ENCODE measurements at places on chromosomes 3 and 15.

DNA sequence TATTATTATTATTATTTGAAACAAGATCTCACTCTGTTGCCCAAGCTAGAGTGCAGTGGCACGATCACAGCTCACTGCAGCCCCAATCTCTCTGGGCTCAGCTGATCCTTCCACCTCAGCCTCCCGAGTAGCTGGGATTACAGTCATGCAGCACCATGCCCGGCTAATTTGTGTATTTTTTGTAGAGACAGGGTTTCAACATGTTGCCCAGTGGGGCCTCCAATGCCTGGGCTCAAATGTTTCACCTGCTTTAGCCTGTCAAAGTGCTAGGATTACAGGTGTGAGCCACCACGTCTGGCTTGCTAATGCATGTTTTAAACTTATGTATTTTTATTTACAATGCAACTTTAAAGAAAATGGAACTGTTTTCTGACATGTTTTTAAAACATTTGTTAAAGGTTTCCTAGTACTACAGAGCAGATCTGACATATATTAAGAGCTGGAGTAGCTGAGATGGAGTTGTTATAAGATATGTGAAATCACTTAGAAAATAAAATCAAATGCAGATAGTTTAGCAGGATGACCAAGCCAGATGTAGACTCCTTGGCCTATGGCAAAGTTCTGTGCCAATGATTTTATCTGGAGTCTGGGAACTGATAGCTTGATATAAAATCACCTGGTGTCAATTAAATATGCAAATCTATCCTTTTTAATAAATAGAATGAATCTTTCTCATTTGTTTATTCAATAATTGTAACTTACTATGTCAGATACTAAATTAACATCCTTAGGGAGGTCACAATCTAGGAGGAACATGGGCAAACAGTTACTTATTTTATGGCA, 310.1 kb upstream of the NAALADL2 start:
- DNase-seq = no peak

GRCh38 chr3:4494895-4495264, 1.7 kb downstream of the ITPR1 start:
- DNase-seq = no peak

GRCh38 chr3:127324913-127325628, 37.2 kb upstream of the PRR20G start:
- no peak for DNase-seq

DNA sequence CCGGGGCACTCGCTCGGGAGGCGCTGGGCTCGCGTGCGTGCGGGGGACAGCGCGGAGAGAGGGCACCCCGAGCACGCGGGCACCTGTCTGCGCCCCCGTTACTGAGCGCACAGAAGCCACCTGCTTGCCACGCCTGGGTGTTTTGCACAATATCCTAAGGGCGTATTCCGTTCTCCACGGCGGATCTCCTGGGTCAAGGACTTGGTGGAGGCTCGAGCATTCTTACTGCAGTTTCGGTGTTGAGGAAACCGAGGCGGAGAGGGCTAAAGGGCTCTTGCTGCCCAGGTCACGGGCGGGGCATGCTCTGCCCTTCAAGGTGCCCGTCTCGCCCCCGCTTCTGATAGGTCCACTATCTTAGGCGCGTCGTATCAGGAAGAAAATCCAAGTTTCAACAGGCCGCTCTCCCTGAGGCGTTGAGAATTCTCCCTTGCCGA, 526 bp downstream of the GPD1L start:
- DNase-seq = no peak

- no peak for DNase-seq
Observed at GRCh38 chr15:86021281-86022264, 58.1 kb upstream of the AGBL1 start.

GRCh38 chr3:45113625-45114050, 32.5 kb downstream of the CDCP1 start:
- no peak for DNase-seq

GRCh38 chr15:66925721-66926120, 139.7 kb upstream of the SMAD3 start:
- DNase-seq = no peak

DNA sequence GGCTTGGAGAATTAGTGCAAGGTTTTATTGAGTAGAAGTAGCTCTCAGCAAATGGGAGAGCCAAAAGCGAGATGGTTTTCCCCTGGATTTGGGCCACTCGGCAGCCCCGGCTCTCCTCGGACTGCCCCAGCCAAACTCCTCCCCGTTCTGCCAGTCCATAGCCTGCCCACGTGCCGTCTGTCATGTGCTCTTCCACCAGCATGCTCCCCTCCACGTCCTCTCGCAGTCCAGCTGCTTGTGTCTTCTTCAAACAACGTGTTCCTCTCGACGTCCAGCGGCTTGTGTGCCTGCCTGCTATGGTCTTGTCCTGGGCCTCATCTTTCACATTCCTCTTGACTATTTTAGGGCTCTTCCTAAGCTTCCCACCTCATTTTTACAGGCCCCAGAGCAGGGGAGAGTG, 16.7 kb upstream of the SECISBP2L start:
- no peak for DNase-seq

DNA sequence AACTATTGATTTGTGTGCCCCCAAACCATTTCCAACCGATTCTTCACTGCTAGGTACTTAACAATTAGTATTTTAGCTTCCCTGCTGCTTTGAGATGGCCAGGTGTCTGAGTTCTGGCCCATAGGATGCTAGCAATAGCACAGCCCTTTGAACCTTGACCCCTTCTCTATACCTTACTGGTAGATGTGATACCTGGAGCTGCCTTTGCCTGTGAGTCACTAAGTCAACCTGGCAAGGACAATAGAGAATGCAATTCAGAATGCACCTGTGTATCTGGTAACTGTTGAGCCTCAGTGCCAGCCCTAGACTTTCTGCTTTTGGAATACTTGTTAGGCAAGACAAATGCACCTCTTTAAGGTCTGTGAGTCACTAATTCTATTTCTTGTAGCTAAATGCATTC, 467.4 kb downstream of the GRM7 start:
- DNase-seq = no peak

DNA sequence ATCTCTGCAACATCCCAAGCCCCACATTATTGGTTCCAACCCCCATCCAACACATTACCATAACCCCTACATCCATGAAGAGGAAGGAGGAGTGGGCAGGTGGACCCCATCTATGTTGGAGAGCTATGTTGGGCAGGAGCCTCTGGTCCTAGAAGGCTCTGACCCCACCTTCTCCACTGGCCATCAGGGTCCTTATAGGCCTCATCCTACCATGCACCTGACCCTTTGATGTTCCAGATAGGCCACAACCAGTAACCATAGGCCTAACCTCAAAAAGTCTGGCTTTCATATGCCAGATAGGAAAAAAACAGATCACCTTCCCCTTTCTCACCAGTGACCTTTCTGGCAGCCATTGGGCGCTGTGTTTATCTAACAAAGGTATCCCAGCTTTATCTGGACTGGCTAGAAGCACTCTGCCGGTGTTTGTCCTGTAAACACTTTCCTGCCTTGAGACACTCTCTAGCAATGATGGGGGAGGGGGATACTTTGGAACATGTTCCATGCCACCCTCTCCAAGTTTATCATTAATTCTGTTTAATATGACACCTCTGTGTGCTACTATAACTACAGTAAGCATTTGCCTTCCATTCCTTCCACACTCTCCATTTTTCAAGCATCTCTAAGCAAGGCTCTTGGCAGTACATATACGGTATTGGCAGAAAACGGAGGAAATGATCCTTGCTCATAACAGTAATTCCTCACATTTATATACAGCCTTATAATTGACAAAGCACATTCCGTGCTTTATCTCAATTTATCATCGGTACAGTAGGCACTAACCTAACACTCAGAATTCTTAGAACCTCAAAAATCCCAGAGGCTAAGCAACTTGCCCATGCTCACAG, 377.1 kb downstream of the VPS13C start:
- no peak for DNase-seq

- DNase-seq = peak; percentile 60
Observed at GRCh38 chr15:85453144-85453872, 72.9 kb downstream of the AKAP13 start.

DNA sequence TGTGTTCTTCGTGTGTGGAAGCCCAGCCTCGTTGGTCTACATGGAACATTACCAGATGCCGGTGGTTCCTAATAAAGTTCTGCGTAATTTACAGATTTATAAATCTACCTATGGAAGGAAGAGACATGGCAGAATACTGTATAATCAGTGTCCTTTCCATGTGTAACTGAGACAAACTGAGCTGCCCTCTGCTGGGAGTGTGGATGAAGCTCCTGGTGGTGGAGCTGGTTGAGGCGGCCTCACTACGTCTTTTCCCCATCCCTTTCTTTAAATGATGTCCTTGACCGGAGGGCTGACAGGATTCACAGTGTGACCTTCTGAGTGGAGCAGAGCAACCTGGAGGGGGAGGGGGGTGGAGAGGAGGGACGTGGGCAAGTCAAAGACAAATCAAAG, 267.0 kb upstream of the CHRM5 start:
- DNase-seq = no peak

DNA sequence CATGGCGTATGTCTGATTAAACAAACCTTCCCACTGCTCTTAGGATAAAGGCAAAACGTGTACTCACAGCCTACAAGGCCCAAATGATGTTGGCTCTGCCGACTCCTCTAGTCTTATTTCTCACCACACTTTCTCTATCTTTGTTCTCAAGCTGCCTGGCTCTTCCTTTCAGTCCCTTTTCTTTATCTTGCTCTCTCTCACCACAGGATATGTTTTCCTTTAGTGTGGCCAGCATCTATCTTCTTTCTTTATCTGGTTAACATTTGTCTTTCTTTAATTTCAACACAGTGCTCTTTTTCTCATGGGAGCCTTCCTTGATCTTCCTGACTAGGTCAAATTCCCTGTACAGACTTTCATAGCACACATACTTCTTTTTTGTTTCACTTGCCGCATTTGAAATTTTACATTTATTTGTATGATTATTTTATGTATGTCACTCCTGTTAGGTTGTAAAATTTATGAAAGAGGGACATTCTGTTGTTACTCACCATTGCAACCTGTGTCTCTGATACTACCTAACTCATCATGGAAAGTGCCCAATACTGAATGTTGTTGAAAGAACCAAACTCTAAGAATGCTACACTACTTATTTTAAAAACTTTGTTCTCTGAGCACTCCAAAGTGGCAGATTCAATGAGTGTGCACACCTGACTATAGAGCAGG, 328.9 kb upstream of the CBLB start:
- no peak for DNase-seq

GRCh38 chr3:159277814-159278213, 476.0 kb downstream of the MFSD1 start:
- DNase-seq = no peak

DNA sequence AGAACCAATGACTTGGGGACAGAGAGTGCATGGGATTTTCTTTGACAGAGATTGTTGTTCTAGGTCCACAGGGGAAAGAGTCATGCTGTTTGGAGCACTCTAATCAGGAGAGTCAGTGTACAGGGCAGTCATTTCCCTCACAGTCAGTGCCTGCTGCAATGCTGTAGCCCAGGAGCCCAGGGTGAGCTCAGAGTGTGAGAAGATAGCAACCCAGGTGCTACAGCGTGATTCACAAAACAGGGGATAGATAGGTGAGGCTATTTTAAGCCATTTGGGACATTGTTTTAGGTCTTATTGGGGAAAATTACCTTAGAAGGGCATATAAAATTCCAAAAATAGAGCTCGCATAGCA, 37.3 kb downstream of the LNP1 start:
- DNase-seq = no peak

DNA sequence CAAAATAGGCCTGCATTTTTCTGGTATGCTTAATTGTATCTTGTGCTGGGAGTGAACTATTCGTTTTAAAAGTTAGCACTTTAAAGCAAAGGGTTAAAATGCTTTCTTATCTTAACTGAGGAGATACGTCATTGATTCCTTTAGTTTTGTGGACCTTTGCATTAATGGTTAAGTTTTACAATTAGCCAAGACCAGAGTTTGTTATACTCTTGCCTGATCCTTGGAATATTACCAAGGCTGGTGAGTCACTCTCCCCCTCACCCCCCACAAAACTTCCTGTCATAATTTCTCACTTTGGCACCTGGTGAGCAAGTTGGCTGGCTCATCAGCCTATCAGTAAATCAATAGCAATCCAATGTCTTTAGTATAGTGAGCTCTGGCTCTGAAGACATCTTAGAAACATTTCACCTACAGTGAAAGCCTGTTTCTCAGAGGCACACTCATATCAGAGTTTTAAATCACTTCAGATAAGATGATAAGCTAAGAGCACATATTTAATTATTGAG, 26.7 kb downstream of the SLC2A2 start:
- no peak for DNase-seq

DNA sequence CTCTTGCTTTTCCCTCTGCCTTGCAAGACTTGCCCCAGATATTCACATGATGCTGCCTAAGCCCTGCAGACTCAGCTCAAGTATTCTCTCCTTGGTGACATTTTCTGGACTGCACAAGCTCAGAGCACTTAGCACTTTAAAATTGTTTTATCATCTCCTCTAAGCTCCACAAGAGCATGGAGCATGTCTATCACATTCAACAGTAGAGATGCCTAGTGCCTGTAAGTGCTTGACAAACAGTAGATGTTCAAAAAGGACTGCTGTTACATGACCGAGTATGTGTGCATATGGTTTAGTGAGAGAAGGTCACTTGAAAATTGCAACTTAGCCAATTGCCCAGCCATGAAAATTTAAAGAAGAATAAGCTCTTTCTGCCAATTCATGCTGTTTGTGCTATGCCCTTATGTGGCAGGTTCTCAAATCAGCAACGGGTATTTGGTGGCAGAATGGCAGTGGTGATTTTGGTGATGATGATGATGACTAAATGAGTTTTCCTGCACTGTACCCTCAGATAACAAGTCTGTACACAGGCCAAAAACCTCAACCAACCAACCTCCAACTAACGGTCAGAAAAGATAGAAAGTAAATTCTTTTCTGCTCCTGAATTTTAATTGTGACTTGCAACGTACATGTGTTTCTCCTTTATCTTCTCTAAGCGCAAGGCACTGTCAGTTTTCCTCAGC, 647.2 kb upstream of the UBE2E2 start:
- DNase-seq = no peak

GRCh38 chr3:70726096-70726938, 413.9 kb upstream of the MDFIC2 start:
- no peak for DNase-seq

- DNase-seq = peak; percentile 80
Observed at GRCh38 chr3:156151824-156152428, 31.5 kb downstream of the KCNAB1 start.
